ENCODE measurements at places on chromosomes 7 and 10.

DNA sequence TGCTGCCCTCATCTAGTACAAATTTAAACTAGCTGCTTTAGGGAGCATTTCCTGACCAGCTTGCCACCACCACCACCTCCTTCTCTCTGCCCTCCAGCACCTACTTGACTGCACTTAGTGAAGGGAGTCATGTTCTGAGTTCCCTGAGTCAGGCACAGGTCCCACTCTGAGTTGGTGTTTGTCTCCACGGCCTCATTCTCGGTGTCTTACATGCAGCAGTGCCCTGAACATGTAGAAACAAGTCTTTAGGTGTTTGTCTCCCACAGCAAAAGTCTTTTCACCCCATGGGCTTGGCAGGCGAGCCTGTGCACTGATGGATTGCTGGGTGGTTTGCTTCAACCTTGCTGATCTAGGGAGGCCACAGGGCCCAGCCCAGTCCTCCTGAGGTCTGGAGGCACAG lies 16.9 kb downstream of the TSPAN14 start:
- DNase-seq: peak; percentile 74

- no peak for DNase-seq
These were observed 57.6 kb downstream of the ADCYAP1R1 start for GRCh38 chr7:31109751-31110150.

- no peak for DNase-seq
These were observed 38.1 kb downstream of the MKI67 start for GRCh38 chr10:128087884-128088709.

DNA sequence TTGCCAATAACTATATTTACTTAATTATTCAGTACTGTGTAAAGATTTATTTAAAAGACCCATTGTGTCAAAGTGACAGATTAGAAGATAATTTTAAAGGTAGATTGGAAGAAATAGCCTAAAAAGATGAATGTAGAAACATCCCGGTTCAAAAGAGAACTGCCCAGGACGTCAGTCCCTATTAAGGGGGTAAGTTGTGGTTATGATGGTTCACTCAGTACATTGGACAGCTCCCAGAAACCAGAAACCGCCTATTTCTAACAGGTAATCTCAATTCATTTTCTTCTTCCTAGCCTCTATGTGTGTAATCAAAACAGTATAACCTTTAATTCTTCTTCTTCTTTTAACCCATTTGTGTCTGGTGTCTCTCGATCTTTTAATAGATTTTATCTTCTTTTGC lies 1.5 kb upstream of the FERD3L start:
- no peak for DNase-seq

DNA sequence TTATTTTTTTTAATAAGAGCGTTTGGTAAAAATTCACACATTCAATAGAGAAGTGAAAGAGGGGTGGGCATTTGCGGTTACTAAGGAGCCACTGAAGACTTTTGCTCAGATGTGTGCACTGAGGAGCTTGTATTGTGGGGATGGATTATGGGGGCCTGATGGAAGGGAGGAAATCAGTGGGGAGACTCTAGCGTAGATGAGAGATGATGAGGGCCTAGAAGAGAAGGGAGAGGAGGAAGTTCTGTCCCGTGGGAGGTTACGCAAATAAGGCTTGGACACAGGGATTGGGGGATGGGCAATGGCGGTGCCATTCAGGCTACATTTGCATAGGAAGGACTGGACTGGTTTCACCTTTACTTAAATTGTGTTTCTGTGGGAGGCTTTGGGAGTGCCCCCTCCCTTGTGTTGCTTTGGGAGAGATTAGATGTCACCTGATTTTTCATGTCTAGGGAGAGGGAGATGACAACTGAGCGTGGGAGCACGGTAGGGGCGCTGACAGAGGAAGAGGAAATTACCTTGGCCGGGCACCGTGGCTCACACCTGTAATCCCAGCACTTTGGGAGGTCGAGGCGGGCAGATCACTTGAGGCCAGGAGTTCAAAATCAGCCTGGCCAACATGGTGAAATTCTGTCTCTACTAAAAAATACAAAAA lies 2.2 kb upstream of the HIP1 start:
- DNase-seq: no peak
